ENCODE measurements at places on chromosomes 7 and 10.

GRCh38 chr10:97539523-97540200 is 32.9 kb upstream of the ANKRD2 start:
- no peak for DNase-seq

DNA sequence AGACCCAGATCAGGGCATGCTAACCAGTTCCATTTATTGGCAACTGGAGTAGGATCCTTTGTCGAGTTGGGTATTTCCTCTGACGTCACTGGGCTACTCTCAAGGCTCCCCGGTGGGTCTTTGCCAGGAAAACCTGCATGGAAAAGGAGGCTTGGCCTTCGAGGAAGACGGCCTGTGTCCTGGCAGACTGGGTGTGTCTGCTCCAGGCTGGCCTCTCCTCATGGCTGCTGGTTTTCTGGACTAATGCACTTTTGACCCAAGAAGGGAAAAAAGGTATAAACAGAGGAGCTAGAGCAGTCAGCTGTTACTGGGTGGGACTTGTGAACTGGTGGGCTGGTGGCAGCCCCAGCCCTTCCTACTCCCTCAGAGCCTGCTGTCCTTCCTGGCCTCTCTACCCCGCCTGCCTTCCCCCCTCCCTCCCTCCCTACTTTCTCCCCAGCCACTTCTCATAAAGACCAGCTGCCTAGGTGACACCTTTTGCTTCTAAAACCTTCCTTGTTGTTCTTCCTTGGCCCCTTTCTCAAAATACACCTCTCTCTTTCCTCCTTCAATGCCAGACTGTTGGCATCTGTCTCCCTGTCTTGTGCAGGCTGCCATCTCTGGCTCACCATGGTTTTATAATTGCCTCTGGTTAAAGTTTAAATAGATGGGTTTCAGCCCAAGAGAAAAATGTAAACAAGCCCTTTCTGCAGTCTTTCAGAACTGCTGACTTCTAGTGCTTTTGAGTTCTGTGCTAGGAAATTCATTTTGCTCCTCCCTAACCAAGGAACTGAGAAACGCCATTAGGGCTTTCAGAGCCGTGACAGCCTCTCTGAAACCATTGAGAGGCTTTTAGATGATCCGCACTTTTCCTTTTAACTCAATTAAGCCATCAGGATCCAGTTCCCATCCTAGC is 101.8 kb upstream of the MKLN1 start:
- DNase-seq: no peak

GRCh38 chr7:141884539-141885225 is 31.5 kb upstream of the OR9A4 start:
- DNase-seq: no peak

- DNase-seq: no peak
Observed at GRCh38 chr7:145915679-145916078, 200.9 kb upstream of the CNTNAP2 start.

- no peak for DNase-seq
Observed at GRCh38 chr10:72466018-72466417, 111.3 kb upstream of the DNAJB12 start.

DNA sequence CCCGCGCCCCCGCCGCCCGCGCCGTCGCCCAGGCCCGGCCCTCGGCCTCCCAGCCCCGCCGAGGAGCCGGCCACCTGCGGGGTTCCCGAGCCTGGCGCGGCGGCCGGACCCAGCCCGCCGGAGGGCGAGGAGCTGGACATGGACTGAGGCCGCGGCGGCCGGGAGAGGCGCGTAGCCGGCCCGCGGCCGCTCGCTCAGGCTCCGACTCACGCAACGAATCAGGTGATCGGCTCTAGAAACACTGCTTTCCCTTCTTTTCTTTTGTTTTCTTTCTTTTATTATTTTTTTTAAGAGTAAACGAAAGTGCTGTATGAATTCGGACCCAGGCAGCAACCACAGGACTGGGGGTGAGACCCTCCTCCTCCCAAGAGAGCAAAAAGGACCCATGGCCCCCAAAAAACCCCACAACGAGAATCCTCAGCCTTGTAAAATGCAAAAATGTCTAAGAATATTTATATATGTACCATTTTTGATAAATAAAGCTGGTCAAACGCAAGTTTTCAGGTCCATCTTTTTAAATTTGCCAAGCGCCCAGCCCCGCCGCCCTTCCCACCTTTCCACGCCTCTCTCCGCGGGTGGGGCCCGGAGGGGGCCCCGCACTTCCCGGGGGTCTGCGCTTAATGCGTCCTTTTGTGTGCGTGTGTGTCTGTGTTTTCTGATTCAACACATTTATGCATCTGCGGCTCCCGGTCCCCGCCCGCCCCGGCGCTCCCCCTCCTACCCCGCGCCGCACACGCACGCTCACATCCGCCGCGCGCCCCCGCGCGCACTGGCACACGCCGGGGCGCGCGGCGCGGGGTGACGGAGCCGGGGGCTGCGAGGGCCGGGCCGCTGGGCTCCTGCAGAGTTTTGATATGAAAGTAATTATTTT is 4.4 kb downstream of the UNCX start:
- DNase-seq: no peak

- no peak for DNase-seq
Observed at GRCh38 chr7:29434380-29434768, 129.3 kb upstream of the PRR15 start.

- DNase-seq: no peak
Observed at GRCh38 chr7:18087026-18087686, 59.5 kb upstream of the PRPS1L1 start.

DNA sequence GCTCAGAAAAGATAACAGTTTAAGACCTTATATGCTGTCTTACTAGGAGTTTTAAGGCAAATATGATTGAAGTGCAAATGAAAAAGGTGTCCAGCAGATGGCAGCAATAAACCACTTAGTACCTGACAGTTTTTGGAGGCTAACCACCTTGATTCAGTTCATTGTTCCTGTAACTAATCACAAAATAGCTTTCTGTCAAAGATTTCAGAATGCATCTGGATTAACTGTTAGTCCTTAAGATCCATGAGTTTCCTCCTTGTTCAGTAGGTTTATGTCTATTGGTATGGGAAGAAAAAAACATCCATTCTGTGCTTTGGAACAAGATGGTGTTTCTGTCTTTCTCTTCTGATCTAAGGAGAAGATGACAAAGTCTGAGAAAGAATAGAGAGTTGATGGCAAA is 46.6 kb downstream of the CCSER2 start:
- DNase-seq: peak; percentile 74

DNA sequence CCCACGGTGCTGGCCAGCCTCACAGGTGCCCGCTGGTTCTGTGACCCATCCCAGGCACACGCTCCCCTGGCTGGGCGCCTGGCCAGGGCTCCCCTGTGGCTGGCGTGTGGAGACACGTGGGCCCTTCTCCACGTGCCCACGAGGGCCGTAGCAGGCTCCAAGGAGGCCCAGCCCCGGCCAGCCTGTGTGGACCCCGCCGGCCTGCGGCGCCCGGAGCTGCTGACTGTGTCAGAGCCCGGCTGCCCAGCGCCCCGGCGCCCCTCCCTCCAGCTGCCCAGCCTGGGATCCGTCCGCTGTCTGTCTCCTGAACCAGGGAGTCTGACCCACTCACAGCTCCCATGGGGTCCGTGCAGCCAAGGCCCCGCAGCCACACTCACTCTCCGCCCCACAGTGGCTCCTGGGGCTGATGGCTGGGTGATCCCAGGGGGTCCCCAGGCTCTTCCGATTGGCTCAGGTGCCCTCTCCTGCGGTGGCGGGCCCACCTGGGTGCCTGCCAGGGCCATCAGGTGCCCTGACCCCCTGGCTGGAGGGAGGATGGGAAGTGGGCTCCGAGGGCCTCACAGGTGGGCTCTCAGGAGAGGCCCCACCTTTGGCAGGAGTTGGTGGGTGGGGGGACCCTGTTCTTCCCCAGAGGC is 9.6 kb downstream of the TMEM184A start:
- no peak for DNase-seq

DNA sequence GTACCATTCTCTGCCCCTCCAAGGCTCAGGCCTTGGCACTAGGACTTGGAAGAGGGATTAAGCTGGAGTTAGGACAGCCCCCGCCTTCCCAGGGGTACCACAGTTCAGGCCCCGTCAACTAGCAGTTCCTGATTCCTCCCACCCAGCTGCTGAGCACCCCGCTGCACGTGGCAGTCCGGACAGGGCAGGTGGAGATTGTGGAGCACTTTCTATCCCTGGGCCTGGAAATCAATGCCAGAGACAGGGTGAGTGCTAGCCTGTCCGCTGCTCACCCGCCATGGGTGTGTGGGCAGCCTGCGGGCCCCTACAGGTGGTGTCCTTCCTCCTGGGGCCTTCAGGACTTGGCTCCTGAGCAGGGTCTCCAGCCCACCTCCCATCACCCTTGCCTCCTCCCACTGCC is 2.0 kb upstream of the HOGA1 start:
- no peak for DNase-seq

GRCh38 chr7:40324914-40325313 is 190.1 kb downstream of the SUGCT start:
- DNase-seq: no peak

DNA sequence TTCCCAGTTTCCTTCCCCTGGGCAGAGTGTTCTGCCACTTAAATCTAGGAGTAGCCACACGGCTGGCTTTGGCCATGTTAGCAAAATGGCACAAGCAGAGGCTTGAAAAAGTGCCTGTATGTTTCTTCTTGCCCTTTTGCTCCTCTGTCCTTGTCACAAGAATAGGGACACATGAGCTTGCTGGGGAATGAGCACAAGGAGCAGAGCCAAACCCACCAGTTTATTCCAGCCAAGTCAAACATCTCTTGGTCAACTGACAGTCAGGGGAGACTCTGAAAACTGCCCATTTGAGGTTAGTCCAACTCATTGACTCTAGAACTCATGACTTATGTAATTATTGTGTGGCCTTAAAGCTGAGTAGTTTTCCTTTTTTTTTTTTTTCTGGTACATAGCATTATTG is 739.7 kb upstream of the FZD8 start:
- DNase-seq: no peak
